ENCODE measurements at places on chromosomes 4 and X.

- no peak for DNase-seq
Measured at GRCh38 chr4:65370709-65371108, 299.6 kb downstream of the EPHA5 start.

- no peak for DNase-seq
Measured at GRCh38 chrX:153628665-153629064, 18.3 kb upstream of the DUSP9 start.

- peak; percentile 50 for DNase-seq
Measured at GRCh38 chr4:140150636-140150885, 3.4 kb downstream of the MAML3 start.

GRCh38 chr4:55736605-55737183, 82.9 kb upstream of the EXOC1L start:
- DNase-seq = no peak

DNA sequence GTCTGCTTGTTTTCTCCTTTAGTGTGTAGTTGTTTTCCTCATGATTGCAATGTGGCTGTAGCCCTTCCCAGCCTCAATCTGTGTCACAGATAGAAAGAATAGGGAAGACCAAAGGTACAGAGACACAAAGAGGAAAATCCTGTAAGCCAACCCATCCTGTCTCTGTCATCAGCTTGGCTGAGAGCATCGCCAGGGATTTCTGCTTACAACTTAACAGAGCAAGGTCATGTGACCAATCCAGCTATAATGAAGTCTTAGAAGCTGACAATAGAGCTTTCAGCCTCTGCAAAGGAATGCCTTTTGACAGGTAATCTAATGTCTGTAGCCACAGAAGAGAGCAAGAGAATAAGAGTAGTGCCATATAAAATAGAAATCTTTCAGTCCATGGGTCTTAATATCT, 1598.0 kb upstream of the AGA start:
- DNase-seq = no peak

DNA sequence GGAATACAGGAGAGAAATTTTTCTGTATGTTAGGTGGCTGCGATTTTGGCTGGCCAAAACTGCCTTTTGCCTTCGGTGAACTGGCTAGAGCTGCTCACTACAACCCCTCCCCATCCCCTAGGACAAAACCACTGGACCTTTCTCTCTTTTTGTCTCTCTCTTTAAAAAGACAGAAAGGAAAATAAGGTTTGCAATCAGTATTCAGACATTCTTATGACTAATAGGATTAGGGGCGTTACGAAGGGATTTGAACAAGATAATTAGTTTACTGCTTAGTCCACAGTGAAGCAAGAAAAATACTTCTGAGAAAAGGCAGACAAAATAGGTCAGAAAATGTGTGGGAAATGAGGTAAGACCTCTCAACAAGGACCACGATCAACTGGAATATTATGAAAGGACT, 180.4 kb downstream of the SLIT2 start:
- no peak for DNase-seq

GRCh38 chr4:130071746-130072145, 975.8 kb downstream of the C4orf33 start:
- no peak for DNase-seq

DNA sequence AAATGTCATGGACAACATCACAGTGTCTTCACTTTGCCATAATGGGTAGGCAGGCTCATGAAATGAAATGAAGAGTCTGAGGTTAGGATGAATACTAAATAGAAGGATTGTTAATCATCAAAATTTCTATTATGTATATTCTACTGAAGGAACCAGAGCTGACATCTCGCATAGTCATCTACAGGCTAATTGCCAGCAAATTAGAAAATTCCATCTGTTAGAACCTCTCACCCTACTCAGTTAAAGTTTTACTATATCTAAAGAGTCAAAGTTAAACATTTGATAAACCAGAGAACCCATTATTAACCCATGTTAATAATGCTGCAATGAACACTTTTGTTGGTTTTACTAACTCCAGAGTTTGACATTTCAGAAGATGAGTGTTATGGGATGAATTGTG, 114.6 kb downstream of the ARHGAP6 start:
- no peak for DNase-seq

DNA sequence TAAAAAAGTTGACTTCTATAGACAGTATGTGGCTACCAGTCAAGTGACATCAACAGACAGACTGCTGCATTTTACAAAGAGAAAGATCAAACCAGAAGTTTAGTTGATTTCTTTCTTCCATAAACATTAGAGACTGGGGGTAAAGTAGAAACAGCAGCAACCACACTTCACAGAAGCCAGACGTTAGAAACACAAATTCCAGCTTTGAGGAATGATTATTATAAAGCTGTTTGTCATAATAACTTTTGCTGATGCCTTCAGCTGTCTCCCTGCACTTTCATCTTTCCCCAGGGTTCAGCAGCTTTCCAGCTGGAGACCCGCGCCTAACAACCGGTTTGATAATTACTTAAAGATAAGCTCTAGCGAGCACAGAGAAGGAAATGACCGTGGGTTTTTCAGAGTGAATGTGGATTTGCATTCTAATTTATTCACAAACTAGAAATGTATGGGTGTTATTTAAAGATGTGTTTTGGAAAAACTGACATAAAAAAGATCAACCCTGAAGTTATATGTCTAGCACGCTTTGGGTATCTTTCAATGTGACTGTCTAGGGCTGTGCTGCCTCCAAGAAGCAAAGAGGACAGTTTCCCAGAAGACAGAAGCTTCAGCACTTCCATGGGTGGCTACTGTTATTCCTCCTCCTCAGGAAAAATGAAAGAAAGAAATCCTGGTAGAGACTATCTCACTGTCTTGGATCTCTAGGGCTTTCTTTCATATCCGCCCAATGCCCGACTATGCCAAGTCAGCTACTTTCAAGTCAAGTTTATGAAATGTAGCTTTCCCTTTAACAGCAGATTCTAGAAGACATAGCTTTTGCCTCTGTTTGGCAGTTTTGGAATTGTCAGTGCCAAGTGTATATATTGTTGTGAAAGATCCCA, 15.0 kb upstream of the ENAM start:
- no peak for DNase-seq

Data from NCI-H2107 (cell line).